ENCODE measurements at places on chromosomes 3 and 15.

DNA sequence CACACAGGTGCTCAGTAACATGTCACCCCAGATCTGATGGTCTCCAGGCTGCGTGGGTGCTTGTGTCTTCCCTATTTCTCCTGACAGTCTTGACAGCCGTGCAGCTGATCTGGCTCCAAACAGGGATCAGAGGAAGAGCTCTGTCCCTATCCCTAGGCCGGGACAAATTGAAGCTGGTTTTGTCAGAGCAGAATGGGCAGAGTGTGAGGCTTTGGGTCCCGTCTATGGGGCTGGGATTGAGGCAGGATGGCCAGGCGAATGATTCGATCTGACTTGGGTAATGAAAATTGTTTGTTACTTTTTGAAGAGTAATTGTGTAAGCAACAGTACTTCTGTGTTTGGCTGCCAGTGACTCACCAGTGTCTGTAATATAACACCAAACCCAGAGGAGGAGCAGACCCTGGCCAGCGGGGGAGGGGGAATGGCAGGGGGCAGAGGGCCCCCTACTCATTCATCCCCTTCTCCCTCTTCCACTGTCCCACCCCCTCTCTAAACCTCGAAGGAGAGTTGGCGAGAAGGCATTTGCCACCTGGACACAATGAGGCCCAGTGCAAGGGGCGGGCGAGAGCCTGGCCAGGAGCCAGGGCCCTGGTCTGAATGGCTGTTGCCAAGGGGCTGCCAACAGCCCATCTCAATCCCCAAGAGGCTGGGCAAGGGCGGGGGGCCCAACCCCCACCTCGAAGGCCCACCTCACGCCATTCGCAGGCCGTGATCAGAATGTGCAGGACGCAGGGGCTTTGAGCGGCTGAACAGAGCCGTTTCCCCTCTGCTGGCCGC, 4.9 kb upstream of the MAGEF1 start:
- DNase-seq = no peak

GRCh38 chr3:11558918-11559815, 84.5 kb downstream of the VGLL4 start:
- DNase-seq = no peak

DNA sequence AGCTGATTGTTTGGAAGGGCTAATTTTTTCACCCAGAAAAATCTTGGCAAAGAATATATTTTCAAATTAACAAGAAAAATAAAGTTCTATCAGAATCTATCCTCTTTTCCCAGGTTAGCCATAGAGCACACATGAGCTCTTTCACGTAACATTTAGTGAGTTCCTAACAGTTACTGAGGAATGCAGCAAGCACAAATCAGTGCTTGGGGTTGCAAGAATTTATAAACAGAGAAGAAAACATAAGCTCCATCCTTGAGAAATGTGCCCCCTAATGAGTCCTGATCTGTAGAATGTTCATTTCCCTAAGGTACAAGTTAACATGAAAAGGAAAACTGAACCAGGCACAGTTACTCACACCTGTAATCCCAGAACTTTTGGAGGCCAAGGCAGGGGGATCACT, 13.9 kb downstream of the EOGT start:
- DNase-seq = no peak

GRCh38 chr3:67401921-67402320, 252.5 kb downstream of the SUCLG2 start:
- no peak for DNase-seq

DNA sequence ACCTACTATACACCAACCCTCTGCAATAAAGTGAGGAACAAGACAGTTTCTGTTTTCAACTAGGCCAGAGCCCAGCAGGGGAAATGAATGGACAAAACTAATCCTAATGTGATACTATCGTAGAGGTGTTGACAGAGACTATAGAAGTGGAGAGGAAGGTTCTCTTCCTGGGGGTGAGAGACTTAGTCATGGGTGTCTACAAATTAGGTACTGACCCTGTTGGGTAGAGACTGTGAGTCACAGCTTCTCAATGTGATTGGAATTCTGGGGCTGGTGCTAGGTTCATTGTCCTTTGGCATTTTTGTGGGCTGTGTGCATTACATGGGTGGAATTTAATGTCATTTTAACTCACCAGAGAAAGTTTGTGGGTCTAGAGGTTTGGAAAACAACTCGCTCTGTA, 79.3 kb downstream of the ADAMTSL3 start:
- no peak for DNase-seq

DNA sequence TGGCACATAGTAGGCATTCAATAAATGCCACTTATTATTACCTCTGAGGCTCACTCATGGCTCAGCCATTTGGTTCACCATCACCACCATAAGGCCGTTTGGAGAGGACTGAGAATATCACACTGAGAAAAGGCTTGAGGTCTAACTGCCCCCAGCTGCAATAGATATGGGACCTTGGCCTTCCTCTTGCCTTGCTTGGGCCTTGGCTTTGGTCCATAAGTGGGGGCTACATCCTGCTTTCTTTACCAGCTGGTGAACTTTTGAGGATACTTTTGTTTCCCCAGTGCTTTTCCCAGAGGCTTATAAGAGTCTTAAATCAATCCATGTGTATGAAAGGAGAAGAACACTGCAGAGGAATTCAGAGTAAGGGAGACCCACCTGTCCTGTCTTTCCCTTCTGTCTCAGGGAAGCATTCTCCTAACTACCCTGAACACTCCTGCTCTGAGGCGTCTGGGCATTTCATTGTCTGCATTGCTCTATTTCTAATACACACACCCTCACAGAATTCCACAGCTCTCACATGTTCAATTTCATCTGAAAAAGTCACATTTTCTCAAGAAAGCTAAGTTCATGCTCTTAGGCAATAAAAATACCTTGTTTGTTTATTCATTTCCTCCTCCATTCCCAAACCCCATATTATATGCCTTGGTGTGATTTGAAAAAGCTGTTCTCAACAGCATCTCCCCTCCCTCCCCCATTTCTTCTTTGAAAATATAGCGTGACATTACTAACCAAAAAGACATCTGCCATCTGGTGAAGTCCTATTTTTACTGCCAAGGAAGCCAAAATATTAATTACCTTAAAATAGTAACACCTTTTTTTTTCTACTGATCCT, 22.5 kb upstream of the KCNMB2 start:
- DNase-seq = no peak

DNA sequence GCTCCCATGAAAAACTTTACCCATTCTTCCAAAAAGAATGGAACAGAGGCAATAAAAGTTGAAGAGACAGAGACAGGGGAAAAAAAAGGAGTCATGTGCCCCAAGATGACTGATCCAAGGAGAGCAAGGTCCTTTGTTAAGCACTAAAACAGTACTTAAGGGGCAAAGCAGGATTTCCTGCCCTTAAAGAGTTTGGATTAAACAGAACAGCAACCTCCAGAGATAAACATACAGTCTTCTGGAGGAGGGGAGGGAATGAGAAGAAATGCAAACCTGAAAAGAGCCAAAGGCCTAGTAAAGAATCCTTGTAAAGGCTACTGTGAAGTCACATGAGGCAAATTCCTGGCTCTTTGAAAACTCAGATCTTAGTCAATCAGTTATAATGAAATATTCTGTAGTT, 38.2 kb downstream of the SHQ1 start:
- DNase-seq = no peak

All from NK-92 treated with Interleukin-12 subunit alpha and Interleukin-12 subunit beta, amount 100 ng/mL, for 24 hours (cell line).